ENCODE measurements at places on chromosomes 4 and X.

DNA sequence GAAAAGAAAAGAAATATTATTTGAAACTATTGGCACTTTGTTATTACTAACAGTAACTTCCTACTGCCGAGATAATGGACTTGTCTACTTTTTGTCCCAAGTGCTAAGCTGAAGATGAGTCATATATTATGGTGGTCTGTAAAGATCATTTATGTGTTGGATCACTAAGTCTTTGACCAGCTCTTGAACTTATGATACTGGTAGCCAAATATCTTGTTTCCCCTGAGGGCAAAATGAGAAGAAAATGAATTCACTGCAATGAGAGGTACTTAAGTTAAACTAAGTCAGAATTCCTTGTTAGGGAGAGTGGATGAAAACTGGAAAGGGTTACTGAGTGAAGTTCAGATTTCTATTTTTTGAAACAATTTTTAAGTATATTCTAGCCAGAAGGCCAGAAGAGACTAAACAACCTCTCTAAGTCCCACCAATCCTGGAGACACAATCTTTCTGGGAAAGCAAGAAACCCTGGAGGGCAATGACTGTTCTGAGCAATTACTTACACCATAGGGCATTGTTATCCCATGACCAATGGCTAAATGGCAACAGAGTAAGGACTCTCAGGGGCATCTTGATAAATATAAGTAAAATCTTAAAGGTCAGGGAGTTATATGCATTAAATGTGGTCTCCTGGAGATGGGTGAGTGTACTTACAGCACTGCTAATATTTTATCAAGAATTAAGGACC is 287.7 kb downstream of the STIM2 start:
- DNase-seq = no peak

GRCh38 chr4:175369087-175369486 is 443.0 kb downstream of the GPM6A start:
- no peak for DNase-seq

- no peak for DNase-seq
These were observed 20.2 kb downstream of the PYURF start for GRCh38 chr4:88503344-88503743.

- DNase-seq = no peak
These were observed 38.8 kb downstream of the MSN start for GRCh38 chrX:65706041-65706828.

Data from MV-4-11 (cell line).